Putamen (tissue), 1 donor: ENCODE measurements at places on chromosomes 11 and 22.

DNA sequence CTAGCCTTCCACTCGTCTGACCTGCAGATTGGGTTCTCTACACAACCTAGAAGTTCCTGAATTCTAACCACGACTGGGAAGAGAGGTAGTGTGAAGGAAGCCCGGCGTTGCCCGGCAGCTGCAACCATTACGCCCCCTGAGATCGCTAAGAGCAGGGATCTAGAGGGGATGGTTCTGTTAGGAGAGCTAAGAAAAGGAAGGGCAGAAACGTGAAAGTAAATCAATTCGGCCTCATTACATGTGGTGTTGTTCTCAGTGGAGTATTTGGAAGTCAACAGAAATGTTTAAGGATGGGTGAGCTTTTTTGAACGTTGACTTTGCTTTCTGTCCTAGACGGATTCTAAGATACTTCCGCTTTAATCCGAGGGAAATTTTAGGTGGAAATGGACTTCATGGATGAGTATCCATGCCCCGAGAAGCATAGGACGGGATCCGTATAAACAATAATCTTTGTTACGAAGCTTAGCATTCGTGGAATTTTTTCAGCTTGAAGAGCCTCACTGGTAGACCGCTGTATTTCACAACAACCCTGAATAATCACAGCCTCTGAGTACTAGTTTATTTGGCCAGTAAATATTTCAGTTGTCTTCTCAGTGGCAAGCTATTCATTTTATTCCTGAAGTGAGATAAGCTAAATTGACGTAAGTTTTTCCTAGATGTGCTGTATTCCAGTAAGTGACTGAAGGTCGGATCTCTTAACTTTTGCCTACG, 629 bp downstream of the ATP5MG start:
- DNase-seq, result no peak

DNA sequence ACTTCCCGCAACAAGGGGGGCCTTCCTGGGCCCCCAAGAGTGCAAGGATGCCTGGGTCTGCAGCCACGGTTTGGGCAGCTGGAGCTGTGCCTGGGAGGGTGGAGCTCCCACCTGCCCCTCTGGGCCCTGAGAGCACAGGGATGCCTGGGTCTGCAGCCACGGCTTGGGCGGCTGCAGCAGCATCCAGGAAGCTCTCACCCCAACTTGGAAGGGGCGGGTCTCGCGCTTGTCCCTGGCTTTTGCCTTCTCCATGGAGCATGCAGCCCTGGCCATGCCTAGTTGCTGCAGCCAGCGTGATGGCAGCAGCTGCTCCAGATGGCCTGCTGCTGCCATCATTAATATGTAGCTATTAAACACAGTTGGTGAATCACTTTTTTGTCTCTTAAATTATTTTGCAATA, 35.4 kb downstream of the NAGA start:
- no peak for DNase-seq

- DNase-seq, result no peak
Observed at GRCh38 chr11:114073828-114074381, 14.4 kb downstream of the ZBTB16 start.

DNA sequence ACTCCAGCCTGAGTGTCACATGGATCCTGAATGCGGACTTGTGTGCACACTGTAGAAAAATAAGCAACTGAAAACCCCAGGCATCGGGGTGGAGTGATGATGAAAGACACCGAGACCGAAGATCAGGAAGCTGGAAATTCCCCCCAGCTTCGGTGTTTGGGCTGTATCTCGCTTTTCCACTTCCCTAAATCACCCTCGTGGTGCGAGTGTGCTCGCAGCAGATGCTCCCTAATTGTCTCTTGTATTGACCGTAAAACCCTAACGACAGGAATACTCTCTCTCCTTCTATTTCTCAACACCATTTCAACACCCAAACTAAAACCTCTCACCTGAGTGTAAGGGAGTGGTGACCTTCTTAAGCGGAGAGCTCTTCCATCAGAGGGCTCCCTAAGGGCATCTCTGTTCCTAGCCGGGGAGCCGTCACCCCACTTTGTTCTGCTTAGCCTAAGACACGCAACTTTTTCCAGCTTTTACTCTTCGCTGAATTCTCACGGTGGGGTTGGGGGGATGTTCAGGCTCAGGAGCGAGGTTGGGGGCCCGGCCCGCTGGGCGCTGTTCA, 635 bp upstream of the GRK3 start:
- DNase-seq, result peak; percentile 27

GRCh38 chr22:49622241-49623105, 205.2 kb downstream of the BRD1 start:
- no peak for DNase-seq

- no peak for DNase-seq
Observed at GRCh38 chr11:132821014-132821413, 711.3 kb downstream of the OPCML start.

- DNase-seq, result no peak
Observed at GRCh38 chr22:37147186-37147990, 2.3 kb downstream of the IL2RB start.

- no peak for DNase-seq
Observed at GRCh38 chr22:38298312-38299005, 18.8 kb downstream of the CSNK1E start.

- no peak for DNase-seq
Observed at GRCh38 chr22:44884562-44884961, 125.2 kb downstream of the PHF21B start.

- no peak for DNase-seq
Observed at GRCh38 chr11:64501500-64502427, 89.3 kb upstream of the SLC22A12 start.

GRCh38 chr11:9693801-9694553, 30.1 kb downstream of the SWAP70 start:
- DNase-seq, result no peak

DNA sequence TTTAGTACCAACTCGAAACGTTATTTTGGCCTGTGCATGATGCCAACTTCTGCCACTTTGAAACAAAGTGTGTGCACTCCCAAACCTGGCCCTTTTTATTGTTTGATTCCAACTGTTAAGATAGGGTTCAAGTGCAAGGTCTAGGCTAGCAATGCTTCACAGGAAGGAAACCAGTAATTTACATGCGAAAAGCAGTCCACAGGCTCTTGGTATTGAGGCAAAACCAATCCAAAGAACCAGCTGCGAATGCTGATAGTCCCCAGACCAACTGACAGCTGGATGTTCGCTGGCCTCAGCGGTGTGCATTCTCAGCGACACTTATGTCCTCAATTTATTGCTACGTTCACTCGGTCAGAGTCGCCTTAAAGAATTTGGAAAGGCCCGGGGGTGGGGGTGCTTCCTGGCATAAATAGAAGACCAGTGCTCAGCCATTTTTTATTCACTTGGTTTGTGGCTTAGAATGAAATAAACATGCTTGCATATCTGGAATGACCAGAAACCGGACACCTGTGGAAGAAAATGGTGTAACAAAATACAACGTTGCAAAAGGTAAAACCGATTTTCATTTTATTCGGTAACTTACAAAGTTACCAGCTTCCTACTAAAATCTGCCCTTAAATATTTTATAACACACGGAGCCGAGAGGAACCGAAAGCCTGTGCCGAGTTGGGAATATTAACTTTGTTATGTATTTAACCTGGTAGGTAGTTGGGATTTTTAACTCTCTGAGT, 1.6 kb downstream of the CPT1A start:
- no peak for DNase-seq
